ENCODE measurements at places on chromosomes 5 and 9.
A peak's percentile ranks its signal among the peaks of the same experiment; 100 is the strongest.

- DNase-seq, result no peak
Measured at GRCh38 chr9:83934569-83935275, 13.5 kb upstream of the KIF27 start.

GRCh38 chr5:1563051-1563461 lies 39.3 kb upstream of the LPCAT1 start:
- DNase-seq, result no peak

GRCh38 chr5:15233566-15233965 lies 266.4 kb upstream of the FBXL7 start:
- no peak for DNase-seq

DNA sequence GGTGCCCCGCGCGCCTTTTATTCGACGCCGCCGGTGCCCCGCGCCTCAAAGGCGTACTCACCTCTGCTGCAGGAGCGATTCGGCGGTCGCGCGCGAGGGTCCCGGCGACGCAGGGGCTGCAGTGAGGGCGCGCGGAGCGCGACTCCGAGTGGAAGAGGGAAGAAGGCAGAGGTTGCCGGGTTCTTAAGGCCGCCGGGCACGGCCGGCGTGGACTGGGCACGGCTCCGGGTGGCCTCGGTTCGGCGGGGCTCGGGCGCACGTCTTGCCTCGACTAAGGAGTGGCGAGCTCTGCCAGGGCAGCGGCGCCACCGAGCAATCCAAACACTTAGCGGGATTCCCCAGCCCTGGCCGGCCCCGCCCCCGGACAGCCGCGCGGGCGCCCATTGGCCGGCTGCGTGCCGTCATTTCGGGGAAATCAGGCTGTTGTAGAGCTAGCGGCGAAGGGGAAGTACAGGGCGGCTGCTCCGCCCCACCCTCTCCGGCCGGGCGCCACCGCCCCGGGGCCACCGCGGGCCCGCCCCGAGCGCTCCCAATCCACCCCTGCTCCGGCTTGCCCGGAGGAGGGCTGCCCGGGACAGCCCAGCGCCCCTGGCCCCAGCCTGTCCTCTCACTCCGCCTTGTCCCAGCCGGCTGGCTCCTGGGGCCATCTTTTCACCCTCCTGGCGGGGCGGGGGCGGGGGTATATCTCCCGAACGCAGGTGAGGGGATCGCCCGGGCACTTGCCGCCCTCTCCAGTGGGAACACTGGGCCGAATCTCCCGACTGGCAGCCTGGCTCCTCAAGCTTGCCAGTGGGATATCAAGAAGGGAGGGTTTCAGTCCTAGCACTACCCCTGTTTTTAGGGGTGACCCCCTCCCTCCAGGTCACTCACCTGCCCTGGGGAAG lies at the start of gene IRF1:
TSS of gene IRF1 (minus strand) at position 290 of the 884 bp plus-strand sequence. CDS start 1,295 bp downstream, outside the sequence.
- peak; percentile 97 for DNase-seq

DNA sequence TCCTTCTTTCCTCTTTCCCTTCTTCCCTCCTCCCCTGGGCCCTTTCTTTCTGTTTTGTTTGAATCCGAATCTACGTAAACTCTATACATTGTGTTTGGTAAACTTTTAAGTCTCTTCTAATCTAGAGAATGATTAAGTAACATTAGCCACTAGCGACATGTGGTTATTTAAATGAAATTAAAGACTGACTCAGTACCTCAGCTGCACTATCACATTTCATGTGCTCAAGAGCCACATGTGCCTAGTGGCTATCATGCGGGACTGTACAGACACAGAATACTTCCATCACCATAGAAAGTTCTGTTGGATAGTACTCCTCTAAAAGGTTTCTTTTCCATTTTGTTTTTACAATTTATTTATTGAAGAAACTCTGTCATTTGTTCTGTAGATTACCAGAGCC lies 29.0 kb downstream of the DCTN4 start:
- no peak for DNase-seq

DNA sequence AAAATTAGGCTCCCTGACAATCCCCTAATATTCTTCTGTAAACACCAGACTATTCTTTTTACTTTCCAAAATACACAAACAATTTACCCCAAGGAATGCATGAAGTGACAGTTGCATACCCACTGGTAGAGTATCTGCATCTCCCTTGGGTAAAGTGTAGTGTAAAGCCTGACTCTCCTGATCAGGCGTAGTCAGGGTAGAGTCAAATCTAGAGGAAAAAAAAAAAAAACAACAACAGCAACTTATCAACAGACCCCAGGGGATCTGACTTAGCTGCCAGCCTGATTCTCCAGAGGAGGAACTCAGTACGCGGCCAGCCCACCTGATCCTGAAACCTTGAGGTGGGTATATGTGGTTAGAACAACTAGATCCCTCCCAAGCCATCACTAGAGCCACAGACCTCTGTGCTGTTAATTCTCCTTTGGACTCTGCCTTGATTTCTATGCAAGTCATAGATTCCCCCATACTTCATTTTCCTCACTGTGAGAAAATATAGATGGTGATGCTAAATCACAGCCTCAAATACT lies 61.0 kb downstream of the ZNF608 start:
- no peak for DNase-seq

DNA sequence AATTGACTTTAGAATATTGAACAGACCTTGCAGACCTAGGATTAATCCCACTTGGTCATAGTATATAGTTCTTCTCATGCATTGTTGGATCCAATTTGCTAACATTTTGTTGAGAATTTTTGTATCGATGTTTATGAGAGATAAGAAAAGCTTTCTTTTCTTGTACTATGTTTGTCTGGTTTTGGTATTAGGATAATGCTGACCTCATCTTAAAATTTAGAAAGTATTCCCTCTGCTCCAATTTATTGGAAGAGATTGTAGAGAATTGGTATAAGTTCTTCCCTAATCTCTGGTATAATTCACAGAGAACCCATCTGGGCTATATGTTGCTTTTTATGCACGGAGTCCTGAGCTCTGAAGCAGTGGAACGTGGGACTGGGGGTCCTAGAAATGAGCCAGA lies 67.7 kb downstream of the ADAMTS16 start:
- no peak for DNase-seq

- DNase-seq, result no peak
Measured at GRCh38 chr5:54045077-54045792, 265.1 kb downstream of the ARL15 start.

GRCh38 chr5:158895588-158895987 lies 204.1 kb downstream of the EBF1 start:
- peak; percentile 18 for DNase-seq

GRCh38 chr5:74311961-74312360 lies 328.6 kb downstream of the ENC1 start:
- DNase-seq, result no peak

DNA sequence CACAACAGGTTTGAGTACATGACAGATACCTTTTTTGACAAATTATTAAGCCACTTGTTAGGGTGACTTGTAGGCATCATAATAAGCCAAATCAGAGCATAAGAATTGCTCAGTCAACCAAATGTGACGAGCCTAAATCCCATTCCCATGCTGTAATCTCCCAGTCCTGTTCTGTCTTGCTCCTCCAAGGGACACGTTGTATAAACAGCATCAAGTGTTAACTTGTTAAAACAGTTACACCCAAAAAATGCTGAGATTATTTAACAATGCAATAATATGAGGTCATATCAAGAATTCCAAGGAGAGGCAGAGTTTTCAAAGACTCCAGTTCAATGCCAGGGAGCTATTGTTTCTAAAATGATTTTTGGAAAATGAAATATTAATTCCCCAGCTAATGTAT lies 76.2 kb downstream of the SH3TC2 start:
- peak; percentile 49 for DNase-seq

- DNase-seq, result peak; percentile 89
Measured at GRCh38 chr5:79020861-79021561, 35.9 kb upstream of the ARSB start.

- peak; percentile 19 for DNase-seq
Measured at GRCh38 chr9:37596504-37596903, 4.1 kb upstream of the TOMM5 start.

- DNase-seq, result no peak
Measured at GRCh38 chr5:150188146-150188842, 1.6 kb upstream of the SLC6A7 start.

GRCh38 chr5:150339165-150339564 lies 18.3 kb upstream of the TCOF1 start:
- no peak for DNase-seq

DNA sequence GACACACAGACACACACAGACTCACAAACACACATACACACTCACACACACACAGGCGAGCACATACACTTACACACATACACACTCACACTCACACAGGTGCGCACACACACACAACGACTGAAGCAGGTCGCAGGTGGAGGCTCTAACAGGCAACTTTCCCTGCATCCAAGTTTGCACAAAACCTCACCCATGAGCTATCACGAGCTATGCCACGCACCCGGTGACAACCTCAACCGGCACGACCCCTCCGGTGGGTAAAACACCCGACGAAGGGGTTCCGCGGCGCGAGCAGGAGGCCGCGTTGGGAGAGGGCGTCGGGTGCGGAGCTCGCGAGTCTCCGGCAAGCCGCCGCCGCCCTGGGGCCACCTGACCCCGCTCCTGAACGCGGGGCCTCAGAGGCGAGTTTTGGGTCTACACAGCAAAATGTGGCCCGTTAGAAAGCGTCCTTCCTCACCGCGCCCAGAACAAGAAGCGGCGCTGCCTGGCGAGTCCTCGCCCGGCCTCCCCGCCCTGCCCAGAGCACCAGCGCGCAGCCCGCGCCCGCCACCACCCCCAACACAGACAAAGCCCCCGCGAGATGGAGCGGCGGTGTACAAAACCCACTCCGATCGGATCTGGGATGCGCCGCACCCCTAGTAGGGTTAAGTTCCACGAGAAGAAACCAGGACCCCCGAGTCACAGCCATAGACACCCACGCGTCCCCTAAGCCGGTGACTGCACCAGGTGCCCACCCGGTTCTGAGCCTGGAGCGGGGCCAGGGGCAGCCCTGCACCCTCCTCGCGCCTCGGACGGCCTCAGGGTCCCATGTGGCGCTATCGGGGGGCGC lies 665 bp downstream of the SLC6A3 start:
- no peak for DNase-seq

- DNase-seq, result no peak
Measured at GRCh38 chr9:87896891-87897290, 14.2 kb downstream of the SPATA31E1 start.

DNA sequence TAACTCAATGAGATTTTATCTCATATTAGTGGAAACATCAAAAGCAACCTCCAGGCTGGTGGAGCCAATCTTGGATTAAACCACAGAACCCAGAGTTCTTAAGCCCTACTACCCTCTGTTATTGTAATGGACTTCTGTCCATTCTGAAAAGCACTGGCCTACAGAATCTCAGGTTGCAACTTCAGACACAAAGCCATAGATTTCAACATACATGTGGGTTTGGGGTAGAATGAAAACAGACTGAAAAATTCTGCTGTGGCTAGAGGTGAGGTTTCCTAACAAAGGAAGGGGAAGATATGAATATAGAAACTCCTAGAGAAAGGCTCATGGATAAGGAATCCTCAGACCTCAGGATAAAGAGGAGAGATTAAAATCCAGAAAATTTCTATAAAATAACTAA lies 569.8 kb upstream of the RIOK2 start:
- DNase-seq, result no peak

- peak; percentile 42 for DNase-seq
Measured at GRCh38 chr9:100492952-100493351, 20.0 kb downstream of the TMEFF1 start.

GRCh38 chr5:135393691-135394090 lies 5.3 kb downstream of the MACROH2A1 start:
- no peak for DNase-seq

- DNase-seq, result peak; percentile 50
Measured at GRCh38 chr9:34253460-34253837, 74.6 kb downstream of the UBAP1 start.

DNA sequence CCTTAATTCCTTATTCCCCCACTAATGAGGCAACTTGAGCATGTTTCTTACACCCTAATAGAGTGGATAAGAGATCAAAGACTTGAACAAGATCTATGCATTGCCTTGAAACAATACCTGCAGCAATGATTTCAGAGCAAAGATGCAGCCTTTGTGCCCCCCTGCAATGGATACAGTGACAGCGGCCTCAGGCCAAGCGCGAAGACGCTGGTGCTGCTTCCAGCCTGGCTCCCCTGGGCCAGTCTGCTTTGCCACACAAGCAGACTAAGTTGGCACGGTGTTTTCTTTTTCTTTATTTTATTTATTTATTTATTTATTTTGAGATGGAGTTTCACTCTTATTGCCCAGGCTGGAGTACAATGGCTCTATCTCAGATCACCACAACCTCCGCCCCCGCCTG lies 179.8 kb upstream of the S1PR3 start:
- no peak for DNase-seq

DNA sequence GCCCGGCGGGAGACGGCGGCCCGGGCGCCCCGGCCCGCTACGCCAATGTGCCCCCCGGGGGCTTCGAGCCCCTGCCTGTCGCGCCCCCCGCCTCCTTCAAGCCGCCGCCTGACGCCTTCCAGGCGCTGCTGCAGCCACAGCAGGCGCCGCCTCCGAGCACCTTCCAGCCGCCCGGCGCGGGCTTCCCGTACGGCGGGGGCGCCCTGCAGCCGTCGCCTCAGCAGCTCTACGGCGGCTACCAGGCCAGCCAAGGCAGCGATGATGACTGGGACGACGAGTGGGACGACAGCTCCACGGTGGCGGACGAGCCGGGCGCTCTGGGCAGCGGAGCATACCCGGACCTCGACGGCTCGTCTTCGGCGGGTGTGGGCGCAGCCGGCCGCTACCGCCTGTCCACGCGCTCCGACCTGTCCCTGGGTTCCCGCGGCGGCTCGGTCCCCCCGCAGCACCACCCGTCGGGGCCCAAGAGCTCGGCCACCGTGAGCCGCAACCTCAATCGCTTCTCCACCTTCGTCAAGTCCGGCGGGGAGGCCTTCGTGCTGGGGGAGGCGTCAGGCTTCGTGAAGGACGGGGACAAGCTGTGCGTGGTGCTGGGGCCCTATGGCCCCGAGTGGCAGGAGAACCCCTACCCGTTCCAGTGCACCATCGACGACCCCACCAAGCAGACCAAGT lies 723 bp downstream of the SNX18 start:
- DNase-seq, result peak; percentile 62

DNA sequence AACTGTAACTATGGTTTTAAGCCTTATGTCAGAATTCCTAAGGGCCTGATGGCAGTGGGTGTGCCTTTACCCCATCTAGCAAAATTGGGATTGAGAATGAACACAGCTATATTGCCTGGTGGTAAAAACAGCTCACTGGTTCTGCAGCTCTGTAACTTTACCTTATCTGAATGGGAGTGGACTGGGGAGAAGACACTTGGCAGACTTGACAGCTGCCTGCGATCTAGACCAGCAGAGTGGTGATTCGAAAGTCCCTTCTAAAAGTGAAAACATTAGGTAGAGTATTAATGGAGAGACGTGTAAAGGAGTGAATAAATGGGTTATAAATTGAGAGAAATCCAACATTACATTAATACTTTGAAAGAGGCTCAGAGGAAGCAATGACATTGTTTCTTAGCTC lies 289.1 kb upstream of the EDIL3 start:
- no peak for DNase-seq
